Hematopoietic multipotent progenitor cell treated with erythropoietin and hydrocortisone succinate and interleukin-3 and kit ligand, for 6 days (in vitro differentiated cells): ENCODE measurements at places on chromosomes 2 and 18.

GRCh38 chr2:236617221-236617737 is 47.7 kb downstream of the ACKR3 start:
- no peak for DNase-seq

DNA sequence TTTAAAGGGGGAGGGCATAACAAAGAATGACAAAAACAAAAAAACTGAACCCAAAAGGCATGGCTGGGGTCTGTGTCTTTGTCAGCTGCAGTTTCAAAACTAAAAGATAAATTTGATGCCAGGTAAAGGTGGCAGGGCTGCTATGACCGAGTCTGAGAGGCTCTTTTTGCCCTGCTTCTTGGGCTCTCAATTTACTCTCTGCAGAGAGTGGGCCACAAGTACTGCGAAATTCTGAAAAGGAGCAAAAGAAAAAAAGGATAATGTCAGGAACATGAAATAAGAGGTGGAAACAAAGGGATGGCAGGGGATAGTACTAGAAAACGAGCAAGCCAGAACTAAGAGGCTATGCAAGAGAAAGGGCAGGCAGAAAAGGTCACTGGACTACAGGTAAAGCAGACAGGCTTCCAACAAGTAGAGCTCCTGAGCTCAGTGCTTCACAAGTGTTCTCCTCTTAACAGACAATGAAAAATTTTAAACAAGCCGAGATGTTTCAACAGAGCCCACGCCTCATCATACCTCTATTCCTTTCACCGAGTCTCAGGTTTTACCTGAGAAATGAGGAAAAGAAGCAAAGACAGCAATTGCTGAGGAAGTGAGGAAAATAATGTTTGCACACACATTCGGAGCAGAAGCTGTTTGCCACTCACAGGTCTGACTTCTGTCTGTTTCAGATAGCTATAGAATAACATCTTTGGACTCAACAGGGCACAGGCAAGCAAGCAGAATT is 7.3 kb downstream of the IRS1 start:
- no peak for DNase-seq

DNA sequence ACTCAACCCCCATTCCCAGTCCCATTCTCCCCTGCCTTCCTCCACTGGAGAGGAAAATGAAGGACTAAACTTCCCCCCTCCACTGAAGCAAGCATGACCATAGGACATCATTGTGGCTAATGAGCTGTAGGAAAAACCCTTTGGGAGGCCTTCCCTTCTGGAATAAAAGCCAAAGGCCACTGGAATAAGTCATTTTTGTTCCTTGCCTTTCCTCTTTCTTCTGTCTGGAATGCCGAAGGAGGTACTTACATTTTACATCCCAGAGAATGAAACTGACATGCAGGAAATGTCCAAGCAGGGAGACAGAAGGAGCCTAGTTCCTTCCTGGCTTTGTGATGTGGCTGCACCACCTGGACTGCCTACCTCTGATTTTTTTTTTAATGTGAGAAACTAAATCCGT is 9.1 kb upstream of the PTPRM start:
- no peak for DNase-seq

DNA sequence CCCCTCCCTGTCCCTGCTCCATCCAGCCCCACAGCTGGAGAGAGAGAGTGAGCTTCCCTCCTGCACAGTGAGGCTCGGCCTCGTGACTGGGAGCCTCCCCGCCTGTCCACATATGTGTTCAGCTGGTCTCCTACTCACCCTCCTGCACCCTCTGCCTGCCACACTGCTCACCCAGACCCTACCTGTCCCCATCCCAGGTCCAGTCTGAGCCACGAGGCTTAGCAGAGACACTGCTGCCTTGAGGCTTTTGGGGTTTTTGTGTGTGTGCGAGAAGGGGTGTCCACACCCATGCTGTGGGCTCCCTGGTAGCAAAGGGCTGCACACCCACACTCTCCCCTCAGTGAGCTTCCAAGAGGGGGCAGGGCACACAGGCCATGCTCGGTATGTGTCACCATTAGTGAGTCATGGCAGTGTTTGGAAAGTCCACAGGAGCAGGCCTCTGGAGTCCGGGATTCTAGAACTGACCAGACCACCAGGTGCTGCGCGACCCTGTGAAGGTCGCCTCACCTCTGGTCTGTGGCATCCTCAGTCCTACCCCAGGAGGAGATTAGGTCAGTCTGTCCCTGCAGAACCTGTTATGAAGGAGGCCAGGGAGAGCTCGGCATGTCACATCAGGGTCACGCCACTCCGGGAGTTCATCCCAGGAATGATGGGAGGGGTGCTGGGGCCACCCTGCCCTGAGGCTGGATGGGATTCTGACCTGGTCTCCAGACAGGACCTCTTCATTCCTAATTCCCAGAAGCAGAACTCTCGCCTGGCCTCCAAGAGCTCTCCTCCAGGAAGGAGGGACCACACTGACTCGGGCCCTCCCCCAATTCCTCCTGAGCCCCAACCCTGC is 39.9 kb upstream of the SMAD7 start:
- no peak for DNase-seq

GRCh38 chr2:168715849-168716248 is 86.6 kb upstream of the NOSTRIN start:
- no peak for DNase-seq

DNA sequence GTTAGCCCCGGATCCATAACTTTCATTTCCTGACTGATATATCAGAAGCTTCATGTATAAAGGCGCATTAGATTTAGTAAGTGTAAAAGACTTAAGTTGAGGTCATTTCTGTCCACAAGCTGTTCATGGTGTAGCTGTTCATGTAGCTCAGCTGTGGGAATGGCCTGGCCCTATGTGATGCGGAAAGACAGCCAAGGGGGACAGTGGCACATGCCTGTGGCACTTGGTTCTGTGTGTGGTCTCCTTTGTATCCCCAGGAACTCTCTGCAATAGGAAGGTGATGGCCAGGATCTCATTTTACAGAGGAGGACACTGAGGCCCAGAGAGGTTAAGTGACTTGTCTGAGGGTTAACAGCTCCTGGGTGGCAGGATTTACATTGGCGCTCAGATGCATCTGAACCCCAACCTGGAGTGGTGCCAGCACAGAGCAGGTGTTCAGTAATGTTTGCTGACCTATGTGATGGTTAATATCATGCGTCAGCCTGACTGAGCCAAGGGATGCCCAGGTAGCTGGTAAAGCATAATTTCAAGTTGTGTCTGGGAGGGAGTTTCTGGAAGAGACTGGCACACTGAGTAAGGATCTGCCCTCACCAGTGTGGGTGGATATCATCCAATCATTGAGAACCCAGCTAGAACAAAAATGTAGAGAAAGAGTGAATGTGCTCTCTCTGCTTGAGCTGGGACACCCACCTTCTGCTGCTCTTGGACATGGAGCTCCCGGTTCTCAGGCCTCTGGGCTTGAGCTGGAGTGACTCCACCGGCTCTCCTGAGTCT is 25.4 kb downstream of the HPCAL1 start:
- DNase-seq, result no peak

GRCh38 chr2:33488715-33489540 is 12.5 kb downstream of the RASGRP3 start:
- no peak for DNase-seq

DNA sequence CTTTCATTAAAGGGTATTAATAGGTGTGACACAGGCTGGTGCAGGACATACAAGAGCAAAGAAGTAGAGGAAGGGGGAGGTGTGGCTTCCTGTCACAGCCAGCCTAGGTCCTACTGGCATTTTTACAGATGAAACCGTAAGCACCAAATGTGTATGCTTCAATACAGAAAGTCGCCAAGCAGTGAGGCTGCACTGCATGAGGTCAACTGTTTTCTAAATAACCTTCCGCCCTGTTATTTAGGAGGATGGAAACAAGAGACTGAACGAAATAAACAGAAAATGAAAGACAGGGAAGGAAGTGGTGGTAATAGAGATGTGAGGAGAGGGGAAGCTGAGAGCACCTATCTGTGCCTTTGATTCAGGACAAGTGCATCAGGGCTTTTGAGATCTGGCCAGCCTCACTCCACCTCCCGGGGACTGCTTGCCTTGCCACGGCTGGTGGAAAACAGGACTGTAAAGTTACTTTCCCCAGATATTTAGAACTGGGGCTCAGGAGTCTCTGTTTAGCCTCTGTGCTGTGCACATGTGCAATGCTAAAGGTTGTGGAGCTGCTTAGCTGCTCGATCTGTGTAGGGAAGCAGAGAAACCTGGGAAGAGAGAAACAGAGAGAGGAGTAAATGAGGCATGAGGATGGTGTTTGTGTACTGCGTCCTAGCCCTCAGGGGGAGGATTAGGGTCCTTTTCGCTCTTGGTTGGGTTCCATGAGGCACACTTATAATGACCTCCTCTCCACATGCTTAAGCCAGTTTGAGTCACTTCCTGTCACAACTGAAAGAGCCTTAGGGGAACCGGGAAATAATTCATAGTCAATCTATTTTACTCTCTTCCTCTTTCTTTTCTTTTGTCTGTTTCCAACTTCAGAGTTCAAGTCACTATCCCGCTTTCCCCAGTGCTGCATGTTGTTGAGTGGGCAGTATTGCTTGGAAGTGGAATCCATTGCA is 62.3 kb upstream of the BOD1L2 start:
- no peak for DNase-seq

GRCh38 chr2:36618381-36618780 is 20.4 kb upstream of the FEZ2 start:
- DNase-seq, result peak; percentile 63

GRCh38 chr2:5914811-5915611 is 222.8 kb downstream of the SOX11 start:
- no peak for DNase-seq

DNA sequence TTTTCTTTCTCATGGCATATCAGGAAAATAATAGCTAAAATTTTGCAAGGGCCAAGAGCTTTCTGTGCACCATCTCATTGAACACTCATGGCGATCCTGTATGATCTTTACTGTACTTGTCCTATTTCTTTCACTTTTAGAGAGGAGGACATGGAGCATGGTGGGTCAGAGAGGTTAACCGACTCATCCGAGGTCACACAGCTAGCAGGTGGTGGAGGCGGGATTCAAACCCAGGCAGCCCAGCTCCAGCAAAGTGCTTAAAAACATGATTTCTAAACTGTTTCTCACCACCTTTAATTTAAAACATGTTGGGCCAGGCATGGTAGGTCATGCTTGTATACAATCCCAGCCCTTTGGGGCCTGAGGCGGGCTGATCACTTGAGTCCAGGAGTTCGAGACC is 6.4 kb downstream of the NGEF start:
- DNase-seq, result no peak

DNA sequence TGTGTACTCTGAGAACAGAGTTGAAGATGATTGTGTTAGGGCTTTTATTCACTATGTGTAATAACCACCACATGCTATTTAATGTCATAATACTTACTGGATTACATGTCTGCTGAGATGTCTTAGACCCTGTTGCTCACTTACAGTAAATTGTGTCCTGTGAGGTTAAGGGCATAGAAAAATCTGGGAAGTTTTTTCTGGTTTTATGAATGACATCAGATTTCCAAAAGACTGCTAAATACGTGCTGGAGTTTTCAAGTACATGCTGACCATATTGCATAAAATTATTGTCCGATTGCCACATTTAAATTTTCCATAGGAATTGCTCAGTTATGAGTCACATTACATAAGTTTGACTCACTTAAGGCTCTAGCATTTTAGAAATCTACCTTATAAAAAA is 96.7 kb upstream of the COL5A2 start:
- DNase-seq, result no peak

- peak; percentile 27 for DNase-seq
Observed at GRCh38 chr2:99158599-99158998, 3.8 kb downstream of the LIPT1 start.

DNA sequence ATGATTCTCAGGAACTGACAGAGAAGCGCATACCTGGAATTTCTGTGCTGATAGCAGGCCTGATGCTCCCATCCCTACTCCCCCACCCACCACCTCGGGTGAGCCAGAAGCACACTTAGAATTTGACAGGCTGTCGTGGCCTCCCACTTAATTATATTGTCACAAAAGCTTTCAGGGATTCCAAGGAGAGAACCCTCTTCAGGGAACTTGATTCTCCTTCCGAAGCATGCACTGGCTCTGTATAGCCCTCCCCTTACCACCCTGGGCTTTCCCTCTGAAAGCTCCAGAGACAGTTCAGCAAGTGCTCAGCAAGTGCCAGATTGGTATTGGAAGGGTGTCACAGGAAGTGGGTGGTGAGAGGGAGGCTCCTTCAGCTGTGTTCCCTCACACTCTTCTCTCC is 252.5 kb upstream of the SIX2 start:
- no peak for DNase-seq

DNA sequence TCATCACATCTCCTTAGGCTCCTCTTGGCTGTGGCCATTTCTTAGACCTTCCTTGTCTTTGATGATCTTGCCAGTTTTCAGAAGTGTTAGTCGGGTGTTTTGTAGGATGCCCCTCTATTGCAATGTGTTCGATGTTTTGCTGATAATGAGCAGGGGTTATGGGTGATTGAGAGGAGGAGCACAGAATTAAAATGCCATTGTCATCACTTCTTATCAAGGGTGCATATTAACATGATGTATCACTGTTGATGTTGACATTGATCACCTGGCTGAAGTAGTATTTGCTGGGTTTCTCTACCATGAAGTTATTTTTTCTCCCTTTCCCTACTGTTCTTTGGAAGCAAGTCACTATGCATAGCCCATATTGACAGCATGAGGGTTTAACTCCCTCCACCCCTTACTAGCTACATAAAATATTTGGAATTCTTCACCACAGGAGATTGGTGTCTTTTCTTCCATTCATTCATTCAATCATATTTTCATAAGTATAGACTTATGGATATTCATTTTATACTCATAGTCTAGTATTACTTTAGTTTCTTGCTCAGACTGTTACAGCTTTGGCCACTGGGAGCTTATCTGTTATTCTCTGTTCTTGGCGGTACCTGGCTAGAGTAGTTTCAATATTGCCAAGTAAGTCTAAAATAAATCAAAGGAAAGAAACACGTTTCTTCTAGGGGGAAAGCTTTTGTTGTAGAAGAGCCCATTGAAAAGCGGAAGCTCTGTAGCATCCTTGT is 54.5 kb upstream of the TMEM87B start:
- no peak for DNase-seq

GRCh38 chr2:213253162-213253561 is 31.1 kb upstream of the SPAG16 start:
- no peak for DNase-seq

GRCh38 chr2:14148216-14148615 is 484.3 kb upstream of the LRATD1 start:
- DNase-seq, result no peak

- no peak for DNase-seq
Observed at GRCh38 chr18:14947482-14948162, 199.7 kb downstream of the ANKRD30B start.

DNA sequence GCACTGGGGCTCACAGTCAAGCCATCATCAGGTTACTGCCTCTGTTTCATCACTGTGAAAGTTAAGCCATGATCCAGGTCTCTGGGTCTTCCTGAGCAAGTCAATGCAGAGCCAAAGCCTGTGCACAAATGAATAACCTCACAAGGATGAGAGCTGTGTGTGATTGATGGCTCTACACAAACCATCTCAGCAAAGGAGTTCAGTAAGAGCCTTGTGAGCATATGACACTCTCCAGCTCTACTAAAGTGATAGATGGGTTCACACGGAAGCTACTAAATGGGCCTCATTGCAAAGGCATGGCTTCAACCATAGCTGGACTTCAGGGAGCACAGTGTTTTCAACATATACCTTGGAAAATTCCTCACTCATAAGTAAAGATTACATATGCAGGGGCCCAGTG is 101.5 kb downstream of the AFF3 start:
- no peak for DNase-seq
